Fibroblast of the aortic adventitia (primary cell): ENCODE measurements at places on chromosomes 3 and 15. TPM values are rescaled to one million over a fixed set of nuclear protein-coding genes. Genes with fewer than 3 reads are reported as not detected.
A peak's percentile ranks its signal among the peaks of the same experiment; 100 is the strongest.

GRCh38 chr3:35616346-35616745 is 23.0 kb upstream of the ARPP21 start:
- no peak for DNase-seq

PARL gene
- 32.7 and 102 TPM in 2 replicates for total RNA-seq

DNA sequence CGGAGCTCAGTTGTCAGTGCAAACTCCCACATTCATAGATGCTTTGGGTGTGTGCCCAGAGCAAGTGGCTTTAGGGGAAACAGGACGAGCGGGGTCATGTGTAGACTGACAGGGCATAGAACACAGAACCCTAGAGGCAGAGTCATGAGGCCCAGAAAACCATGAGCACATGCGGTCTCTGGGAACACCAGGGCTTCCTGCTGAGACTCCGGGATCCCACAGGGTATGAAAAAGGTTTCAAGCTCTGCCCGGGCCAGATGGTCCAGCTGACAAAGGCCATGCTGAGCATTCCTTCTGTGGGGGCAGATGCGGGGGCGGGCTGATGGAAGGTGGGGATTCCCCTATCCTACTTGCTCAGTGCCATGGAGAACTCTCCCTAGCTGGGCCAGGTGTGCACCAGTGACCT is 44.8 kb downstream of the ROPN1B start:
- no peak for DNase-seq

GRCh38 chr15:31887246-31887645 is 143.1 kb upstream of the CHRNA7 start:
- no peak for DNase-seq

GRCh38 chr3:72196377-72196929 is 411.5 kb upstream of the PROK2 start:
- DNase-seq, result no peak

DNA sequence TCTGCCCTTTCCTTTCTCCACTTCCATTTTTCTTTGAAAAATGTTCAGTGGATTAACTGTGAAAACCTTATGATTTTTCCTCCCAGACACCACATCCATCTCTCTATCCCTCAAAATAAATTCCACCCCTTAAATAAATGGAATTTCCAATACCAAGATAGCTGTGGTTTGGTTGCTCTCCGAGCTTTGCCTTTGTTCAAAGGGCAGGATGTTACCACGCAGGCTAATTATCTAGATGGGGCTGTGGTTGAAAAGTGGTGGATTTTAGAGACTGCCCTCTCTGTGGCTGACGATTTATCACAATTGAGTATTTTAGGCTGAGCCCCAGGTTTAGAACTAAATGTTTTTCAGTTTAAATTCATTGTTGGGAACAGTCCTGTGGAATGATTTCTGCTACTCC is 36.9 kb upstream of the CMSS1 start:
- DNase-seq, result no peak

DNA sequence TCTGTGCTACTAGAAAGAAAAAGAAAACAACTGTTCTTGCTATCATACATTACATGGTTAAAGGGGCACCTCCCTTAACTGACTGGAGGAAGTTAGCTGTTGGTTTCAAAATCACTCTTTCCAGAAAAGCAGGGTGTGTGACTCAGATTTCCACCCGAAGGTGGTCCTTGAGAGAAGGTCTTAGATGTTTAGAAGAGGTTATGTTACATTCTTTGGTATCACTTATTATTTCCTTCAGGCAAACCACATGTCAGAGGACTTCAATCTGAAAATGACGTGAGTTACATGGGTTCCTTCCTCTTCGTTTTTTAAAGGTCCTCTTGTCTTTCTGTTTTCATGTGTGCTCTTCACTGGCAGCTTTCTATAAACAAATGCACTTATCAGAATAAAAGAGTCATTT is 307.9 kb upstream of the CBLB start:
- DNase-seq, result peak; percentile 39

CCR8 gene
- not detected in 2 replicates for total RNA-seq

DNA sequence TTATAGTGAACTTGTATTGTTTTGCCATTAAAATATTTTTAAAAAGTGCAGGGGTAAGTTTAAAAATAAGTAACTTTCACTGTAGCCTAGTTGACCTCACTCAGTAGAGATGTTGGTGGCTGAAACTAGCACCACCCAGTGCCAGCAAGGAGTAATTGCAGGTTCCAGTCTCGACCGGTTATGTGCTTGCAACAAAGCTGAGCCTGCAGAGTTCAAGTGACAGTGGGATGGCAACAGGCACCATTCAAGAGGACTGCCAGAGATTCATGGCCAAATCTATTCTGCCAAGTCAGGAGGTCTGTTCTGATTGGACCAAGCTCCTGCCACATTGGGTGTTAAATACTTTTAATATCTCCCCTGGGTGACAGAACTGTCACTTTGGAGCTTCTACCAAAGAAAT is 2.7 kb downstream of the ADAMTS7 start:
- peak; percentile 22 for DNase-seq

DNA sequence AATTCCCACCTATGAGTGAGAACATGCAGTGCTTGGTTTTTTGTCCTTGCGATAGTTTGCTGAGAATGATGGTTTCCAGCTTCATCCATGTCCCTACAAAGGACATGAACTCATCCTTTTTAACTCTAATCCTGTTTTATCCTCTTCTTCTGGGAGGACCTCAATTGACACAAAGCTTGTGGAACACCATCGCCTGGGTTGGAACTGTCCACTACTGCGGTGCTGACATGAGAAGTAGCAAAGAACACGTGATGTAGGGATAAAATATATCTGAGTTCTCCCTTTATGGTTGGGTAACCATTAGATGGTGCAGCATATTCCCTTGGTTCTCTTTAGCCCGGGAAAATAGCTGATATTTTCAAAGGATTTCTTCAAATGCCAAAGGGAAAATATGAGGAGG is 105.3 kb upstream of the TOPAZ1 start:
- peak; percentile 17 for DNase-seq
